NCI-H1436 treated with DMSO at 0.1 percent for 48 hours (cell line): ENCODE measurements at places on chromosomes 2 and 18.

DNA sequence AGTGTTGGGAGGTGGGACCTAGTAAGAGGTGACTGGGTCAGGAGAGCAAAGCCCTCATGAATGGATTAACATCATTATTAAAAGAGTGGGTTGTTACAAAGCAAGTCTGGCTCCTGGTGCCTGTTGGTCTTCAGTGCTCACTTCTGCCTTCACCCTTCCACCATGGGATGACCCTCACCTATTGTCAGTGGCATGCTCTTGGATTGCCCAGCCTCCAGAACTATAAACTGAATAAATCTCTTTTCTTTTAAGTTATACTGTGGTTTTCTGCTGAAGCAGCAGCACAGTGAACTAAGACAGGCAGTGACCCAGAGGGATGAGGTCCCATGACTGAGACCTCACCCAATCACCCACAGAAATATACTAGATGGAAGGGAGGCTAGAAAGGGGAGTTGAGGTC is 57.5 kb upstream of the ATL2 start:
- no peak for DNase-seq

DNA sequence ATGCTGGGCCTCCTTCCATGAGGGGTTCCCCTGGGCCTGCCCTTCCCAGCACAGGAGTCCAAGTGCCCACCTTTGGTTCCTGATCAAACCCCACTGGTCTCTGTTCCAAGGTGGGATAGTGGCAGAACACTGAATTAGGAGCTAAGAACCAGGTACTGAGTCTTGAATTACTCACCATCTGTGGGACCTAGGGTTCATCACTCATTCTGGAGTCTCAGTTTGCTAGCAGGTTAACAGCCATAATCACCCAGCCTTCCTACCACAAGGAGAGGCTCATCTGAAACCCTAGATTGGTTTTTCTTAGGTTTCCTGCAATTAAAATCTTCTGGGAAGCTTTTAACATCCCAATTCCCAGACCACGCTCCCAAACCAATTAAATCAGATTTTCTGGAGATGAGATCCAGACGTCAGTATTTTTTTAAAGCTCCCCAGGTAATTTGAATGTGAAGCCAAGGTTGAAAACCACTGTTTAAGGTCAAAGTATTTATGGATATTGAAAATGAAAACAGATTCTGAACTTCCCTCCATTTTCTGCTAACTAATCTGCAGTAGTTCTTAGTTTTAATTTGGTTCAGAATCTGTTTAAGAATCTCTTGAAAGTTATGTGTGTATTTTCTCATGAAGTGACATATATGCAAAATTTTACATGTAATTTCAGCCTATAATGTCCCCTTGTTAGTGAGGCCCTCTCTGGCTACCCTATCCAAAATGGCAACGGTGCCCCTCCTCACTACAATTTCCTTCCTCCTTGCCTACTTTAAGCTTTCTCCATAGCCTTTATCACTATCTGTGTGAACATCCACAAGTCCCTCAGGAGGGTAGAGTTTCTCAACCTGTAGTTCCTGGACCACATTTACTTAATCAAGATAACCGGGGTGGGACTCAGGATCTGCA is 166.5 kb upstream of the CXCR4 start:
- no peak for DNase-seq

- no peak for DNase-seq
These were observed 515.7 kb upstream of the HS6ST1 start for GRCh38 chr2:128834207-128834879.

DNA sequence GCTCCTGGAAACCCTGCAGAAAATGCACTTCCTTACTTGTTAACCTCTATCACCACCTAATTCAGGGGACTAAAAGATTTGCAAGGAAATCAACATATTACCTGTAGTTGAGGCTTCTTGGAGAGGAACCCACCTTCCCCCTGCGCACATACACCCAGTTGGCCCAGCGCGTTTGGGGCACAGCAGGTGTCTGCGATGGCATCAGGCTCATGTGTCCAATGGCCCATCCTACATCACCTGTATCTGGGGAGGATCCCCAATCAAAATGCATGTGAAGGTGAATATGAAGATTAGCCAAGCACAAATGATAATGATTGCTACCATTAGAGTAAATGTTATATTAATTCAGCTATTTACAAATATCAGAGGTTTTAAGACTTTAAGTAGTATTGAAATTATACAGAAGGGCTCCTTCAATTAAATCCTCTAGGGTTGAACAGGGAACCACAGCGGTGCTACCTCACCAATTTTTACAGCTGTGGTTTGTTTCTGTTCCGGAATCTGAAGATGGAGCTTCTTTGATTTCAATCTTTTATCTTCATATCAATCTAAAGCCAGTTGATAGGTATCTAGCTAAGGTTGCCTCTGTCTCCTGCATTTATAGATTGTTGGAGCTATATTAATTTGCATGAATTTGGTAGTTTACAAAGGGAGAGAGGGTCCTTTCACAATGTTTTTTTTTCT is 486.0 kb downstream of the RNF144A start:
- DNase-seq: no peak

- DNase-seq: peak; percentile 18
These were observed 746.4 kb downstream of the SLC4A3 start for GRCh38 chr2:220373878-220374277.

DNA sequence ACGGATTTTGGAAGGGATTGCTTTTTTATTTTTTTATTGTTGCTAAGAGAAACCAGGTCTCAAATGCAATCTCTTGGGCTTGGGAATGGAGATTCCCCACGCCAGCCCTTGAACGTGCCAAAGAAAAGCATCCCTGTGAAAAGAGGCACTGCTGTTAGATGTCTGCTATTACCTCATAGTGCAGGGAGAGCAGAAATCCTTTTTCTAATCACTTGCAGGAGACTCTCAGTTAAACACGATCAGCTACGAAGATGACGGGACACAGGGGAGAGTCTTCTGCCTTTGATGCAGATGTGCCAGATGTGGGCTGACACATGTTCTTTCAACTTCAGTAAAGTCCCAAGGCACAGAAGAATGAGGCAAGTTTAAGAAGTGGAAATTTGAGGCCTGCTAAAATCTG is 381.6 kb upstream of the TRIB2 start:
- no peak for DNase-seq

GRCh38 chr2:20758997-20759396 is 63.9 kb downstream of the LDAH start:
- no peak for DNase-seq
